ENCODE measurements at places on chromosomes 1 and 21.

GRCh38 chr1:188424176-188424575 lies 1595.4 kb downstream of the PLA2G4A start:
- no peak for DNase-seq

- no peak for DNase-seq
These were observed 198.7 kb upstream of the PLD5 start for GRCh38 chr1:242723044-242723716.

- no peak for DNase-seq
These were observed 33.7 kb upstream of the VASH2 start for GRCh38 chr1:212916481-212917133.

DNA sequence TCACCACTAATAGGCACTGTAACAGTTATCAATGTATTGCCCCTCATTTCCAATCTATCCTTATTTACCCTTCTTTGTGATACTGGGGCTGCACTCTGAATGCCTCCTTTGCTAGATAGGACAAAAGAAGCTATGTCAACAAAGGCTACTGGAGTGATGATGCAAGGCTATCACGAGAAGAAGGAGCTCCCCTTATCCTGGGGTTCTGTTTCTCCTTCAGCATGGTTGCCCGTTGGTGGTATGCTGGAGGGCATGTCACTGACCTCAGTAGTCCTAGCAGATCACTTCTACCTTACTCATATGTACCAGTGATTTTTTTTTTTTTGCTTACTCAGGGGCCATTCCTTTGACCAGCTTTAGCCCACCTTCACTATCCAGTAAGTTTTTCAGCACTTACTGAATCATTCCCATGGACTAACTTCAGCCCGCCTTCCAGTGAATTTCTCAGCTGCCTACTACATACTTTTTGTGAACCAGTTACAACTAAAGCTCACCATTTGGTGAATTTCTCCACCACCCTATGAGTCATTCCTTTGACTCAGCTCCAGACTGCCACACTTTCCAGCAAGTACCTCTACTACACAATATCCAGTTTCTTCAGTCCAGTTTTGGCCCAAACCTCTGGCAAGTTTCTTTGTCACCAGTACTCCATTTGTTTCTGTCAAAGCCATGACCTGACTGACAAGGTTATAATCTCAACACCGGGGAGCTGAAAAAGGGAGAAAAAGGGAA lies 944.5 kb downstream of the KCNT2 start:
- DNase-seq, result no peak

- DNase-seq, result no peak
These were observed 19.2 kb upstream of the RGS8 start for GRCh38 chr1:182703539-182703938.

DNA sequence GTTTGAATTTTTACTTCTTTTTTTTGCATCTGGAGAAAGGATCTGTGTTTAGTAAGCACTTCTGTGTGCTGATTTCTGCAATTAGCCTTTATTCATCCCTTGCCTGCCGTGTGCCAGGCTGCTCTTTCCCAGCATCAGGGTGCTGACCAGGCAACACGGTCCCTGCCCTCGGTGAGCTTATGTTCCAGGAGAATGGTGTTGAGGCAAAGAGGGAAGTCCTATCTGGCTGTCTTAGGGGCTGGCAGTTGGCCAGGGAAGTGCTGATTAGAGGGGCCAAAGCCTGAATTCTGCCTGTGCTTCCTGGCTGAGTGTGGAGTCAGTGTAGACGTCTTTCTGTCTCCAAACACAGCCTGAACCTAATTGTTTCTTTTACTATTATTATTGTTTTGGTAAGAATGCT lies 187.1 kb downstream of the CAMTA1 start:
- DNase-seq, result no peak

DNA sequence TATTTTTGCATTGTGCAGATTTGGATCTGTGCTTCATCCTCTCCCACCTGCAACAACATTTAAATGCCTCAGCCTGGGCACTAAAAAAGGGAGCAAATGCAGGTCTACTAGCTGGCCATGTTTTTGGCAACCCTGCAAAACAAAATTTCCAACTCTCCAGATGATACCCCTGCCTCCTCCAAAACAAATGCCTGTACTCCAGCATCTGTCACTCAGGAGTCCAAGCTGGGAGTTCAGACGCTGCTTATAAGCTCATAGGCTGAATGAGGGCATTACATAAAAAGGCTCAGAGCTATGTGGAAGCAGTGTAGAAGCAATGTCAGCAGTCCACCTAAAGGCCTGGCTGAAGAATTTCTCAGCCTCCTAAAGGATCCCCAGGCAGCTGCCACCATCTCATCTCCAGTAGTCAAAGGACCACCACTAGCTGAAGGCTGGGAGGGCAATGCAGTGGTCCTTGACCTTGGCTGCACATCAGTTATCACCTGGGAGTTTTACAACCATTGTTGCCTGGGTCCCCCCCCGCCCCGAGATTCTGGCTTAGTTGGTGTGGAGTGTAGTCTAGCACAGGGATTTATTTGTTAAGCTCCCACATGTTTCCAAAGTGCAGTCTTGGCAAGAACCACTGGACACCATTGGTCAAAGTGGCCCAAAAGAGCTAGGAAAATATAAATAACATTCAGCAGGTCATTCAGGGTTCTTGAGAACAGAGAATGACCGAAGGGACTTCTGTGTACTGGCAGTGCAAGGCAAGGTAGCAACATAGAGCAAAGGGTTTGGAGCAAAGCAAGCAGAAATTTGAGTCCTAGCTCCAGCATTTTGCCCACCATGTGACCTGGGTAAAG lies 57.2 kb downstream of the ITPKB start:
- DNase-seq, result no peak

- DNase-seq, result no peak
These were observed 60.3 kb upstream of the C1orf87 start for GRCh38 chr1:60133848-60134247.
